ENCODE measurements at places on chromosomes 1 and 21. TPM values are rescaled to one million over a fixed set of nuclear protein-coding genes. Genes with fewer than 3 reads are reported as not detected.

BEND5 gene
- 0.57 TPM for total RNA-seq

TNNI3K gene
- not detected for total RNA-seq

DNA sequence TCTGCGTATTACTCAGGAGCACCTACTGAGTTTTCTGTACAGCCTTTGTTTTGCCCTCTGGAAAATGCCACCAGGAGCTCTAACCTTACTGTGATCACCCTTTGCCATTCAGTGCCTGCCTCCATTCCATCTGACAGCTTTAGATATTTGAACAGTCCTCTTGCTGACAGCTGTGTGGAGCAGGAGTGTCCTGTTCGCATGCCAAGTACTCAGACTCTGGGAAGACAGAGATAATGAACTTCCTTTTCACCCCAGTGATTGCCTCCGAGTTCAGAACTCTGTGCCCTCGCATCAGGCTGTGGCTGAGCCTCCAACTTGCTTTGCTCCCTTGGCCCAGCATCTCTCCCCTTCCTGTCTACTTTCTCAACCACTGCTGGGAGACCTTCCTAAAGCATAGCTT, 74.0 kb downstream of the CACNA1E start:
- no peak for DNase-seq

TMEM200B gene
- 3.3 TPM for total RNA-seq

GRCh38 chr1:207064561-207064960, 11.5 kb downstream of the PFKFB2 start:
- no peak for DNase-seq

NECTIN4 gene
- total RNA-seq: 0.74 TPM

CA6 gene
- total RNA-seq: not detected

SPRR5 gene
- total RNA-seq: not detected

DNA sequence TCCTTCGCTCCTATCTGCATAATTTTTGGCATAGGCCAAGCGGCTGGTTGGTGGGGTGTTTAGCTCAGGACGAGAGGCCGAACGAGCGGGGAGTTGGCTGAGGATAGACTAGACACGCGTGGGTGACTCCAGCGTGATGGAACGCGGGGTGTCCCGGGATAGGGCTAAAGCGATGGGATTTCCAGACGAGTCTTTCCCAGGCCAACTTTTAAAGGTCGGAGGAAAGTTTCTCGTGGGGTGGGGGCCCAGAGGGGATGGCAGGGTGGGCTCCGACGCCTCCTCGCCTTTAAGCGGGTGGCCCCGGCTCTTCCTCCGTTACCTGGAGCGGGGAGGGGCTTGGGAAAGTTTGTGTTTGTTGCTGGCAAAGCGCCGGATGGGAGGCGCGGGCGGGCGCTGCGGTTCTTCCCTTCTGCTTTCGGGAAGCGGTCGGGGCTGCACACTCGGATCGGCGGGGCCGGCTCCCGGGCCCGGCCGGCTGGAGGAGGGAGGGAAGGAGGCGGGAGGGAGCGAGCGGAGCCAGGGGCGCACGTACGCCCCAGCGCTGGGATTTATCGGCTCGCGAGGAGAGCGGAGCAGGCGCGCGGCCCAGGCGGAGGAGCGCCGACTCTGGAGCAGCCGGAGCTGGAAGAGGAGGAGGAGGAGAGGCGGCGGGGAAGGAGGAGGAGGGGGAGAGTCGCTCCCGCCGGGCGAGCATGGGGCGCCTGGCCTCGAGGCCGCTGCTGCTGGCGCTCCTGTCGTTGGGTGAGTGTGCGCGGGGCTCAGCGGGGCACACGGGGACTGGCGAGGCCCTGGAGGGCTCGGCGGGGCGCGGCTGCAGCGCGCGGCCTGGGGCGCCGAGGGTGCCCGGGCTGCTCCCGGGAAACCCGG, at the start of gene PTGFRN:
Gene PTGFRN, plus strand, starts transcription at position 405 of the 867 bp plus-strand sequence. Its CDS starts 288 bp downstream, at position 693.
- peak; percentile 71 for DNase-seq

RIPPLY3 gene
- total RNA-seq: 0.91 TPM

TDRD5 gene
- 0.52 TPM for total RNA-seq

GRCh38 chr1:65525266-65526048, 105.0 kb downstream of the LEPR start:
- DNase-seq: no peak

- no peak for DNase-seq
Measured at GRCh38 chr21:33064623-33065390, 5.1 kb upstream of the OLIG1 start.

- DNase-seq: no peak
Measured at GRCh38 chr1:243733670-243734307, 116.3 kb downstream of the AKT3 start.

DNA sequence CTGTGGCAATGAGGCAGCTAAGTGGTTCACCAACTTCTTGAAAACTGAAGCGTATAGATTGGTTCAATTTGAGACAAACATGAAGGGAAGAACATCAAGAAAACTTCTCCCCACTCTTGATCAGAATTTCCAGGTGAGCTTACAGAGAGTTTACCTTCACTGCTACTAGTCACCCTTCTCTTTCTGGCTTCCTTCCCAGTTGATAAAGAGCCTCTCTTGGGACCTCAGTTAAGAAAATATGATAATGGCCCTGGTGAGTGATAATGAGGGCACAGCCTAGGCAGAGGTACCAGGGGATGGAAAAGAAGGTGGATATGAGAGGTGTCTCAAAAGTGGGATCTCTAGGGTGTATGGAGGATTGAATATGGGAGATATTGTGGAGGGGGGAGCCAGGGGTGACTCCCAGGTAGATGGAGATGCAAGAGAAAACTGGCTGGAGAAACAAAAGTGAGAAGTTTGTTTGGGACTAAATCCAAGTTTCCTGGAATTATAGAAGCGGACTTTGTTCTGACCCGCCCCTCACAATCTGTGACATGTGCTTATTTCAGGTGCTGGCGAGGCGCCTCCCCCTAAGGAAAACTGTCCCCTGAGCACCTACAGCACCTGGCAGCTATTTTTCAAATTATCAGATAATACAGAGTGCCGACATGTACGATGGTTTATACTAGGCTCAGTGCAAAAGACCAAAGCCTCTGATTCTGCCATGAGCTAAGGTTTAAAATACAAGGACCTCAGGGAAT, 13.7 kb downstream of the MTARC2 start:
- no peak for DNase-seq

- DNase-seq: no peak
Measured at GRCh38 chr1:206834217-206834616, 31.2 kb upstream of the IL20 start.

GRCh38 chr1:117003223-117003875, 1.8 kb downstream of the CD101 start:
- DNase-seq: no peak

CATSPERE gene
- 0.14 TPM for total RNA-seq

GRCh38 chr1:45767035-45767434, 16.6 kb upstream of the IPP start:
- DNase-seq: no peak

- peak; percentile 61 for DNase-seq
Measured at GRCh38 chr1:206911064-206911663, 10.6 kb downstream of the FCMR start.

UBE2U gene
- total RNA-seq: not detected

DCST1 gene
- total RNA-seq: not detected

SRM gene
- total RNA-seq: 133 TPM

DNA sequence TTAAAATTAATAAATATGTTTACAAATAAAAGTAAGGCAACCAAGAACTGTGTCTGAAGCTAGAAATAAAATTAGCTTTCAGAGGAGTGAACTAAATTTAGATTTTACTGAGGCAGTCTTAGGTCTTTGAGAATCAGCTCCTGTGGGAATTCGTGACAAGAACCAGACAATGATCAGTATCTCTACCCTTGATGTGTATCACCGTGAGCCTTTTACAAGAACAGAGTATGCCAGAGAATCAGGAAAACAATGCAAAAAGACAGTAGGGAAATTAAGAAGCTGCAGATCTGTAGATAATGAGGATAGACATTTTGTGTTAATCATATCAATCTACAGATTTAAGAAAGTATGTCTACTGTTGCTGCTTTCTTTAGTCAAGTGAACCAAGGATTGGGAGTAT, 351.0 kb downstream of the COL11A1 start:
- no peak for DNase-seq

GRCh38 chr1:156677616-156678596, 699 bp upstream of the NES start:
- peak; percentile 75 for DNase-seq

CHI3L2 gene
- not detected for total RNA-seq

CA14 gene
- total RNA-seq: not detected

CD52 gene
- total RNA-seq: not detected

CSMD2 gene
- total RNA-seq: not detected

GRCh38 chr1:248361121-248361715, at the start of gene OR2T4:
TSS of gene OR2T4 (plus strand) at chr1:248361665. CDS start at chr1:248361665, 0 bp downstream.
- no peak for DNase-seq

GRCh38 chr1:234977875-234978396, 150.7 kb downstream of the TOMM20 start:
- DNase-seq: no peak

SYT14 gene
- 0.19 TPM for total RNA-seq

CNR2 gene
- not detected for total RNA-seq

GRCh38 chr1:29805896-29806160, 569.5 kb downstream of the PTPRU start:
- DNase-seq: no peak

DNA sequence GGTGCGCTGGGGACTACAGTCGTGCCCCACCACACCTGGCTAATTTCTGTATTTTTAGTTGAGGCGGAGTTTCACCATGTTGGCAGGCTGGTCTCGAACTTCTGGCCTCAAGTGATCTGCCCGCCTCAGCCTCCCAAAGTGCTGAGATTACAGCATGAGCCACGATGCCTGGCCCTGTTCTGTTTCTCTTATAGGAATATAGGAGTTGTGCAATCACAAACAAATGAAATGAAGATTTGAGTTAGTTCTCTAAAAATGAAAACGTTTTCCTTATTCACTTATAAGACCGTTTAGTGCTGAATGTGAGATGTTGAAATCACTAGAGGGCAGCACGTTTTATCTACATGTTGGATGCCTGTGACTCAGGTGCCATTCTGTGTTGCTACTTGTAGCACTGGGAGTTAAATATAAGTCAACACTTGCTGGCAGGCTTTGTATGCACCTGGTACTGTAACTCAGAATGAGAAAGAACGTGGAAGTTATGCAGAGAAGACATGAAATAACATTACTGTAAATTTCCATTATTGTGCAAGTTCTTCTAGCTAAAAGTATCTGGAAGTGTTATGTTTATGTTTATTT, 45.8 kb downstream of the MIGA1 start:
- peak; percentile 5 for DNase-seq
